ENCODE measurements at places on chromosomes 11 and 22.

- DNase-seq, result no peak
Observed at GRCh38 chr11:77249427-77249826, 52.1 kb downstream of the GDPD4 start.

GRCh38 chr11:109769858-109770257 is 323.3 kb upstream of the ZC3H12C start:
- no peak for DNase-seq

DNA sequence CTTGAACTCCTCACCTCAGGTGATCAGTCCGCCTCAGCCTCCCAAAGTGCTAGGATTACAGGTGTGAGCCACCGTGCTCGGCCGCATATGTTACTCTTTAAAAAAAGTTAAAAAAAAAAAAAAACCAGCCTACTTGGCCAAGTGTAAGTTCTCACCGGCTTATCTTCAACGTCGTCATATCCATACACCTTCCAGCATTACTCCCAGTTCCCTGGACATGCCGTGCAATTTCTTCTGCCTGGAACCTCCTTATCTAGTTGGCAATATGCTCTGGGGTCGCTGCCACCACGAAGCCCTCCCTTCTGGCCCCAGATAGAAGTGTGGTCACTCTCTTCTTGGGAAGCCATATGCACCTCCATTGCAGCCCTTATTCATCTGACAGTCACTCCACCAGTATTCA is 36.3 kb upstream of the CBX7 start:
- no peak for DNase-seq

GRCh38 chr11:44351898-44352498 is 42.1 kb upstream of the ALX4 start:
- DNase-seq, result no peak

- no peak for DNase-seq
Observed at GRCh38 chr11:134802116-134802515, 390.1 kb upstream of the B3GAT1 start.
